CD4-positive, alpha-beta T cell treated with Interleukin-2 at 100 ng/mL for 4 hours (primary cell): ENCODE measurements at places on chromosomes 6 and 20.

DNA sequence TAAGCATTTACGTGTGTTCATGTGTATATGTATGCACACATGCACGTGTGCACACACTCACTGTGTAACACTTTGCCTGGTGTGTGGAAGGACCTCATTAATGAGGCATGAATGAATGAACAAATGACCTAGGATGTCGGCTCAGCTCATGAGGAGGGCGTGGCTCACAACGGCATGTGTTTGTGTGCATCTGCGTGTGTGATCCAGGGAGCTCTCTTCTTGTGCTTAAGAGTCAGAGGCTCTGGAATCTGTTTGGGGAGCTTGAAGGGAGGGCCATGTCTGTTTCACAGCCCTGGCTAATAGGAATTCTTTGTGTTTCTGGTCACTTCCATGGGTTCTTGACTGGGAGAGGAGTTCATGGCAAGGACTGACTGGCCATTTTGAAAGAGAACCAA, 32.7 kb downstream of the TOX2 start:
- DNase-seq, result no peak

GRCh38 chr6:25777031-25777430, 22.5 kb downstream of the SLC17A4 start:
- DNase-seq, result no peak

- no peak for DNase-seq
These were observed 149.7 kb downstream of the CDK19 start for GRCh38 chr6:110665600-110665999.

- no peak for DNase-seq
These were observed 466.6 kb upstream of the JAG1 start for GRCh38 chr20:11140359-11140758.

- no peak for DNase-seq
These were observed 699 bp upstream of the HSPA1B start for GRCh38 chr6:31826793-31827285.
